ENCODE measurements at places on chromosomes 7 and 10.
A peak's percentile ranks its signal among the peaks of the same experiment; 100 is the strongest.

DNA sequence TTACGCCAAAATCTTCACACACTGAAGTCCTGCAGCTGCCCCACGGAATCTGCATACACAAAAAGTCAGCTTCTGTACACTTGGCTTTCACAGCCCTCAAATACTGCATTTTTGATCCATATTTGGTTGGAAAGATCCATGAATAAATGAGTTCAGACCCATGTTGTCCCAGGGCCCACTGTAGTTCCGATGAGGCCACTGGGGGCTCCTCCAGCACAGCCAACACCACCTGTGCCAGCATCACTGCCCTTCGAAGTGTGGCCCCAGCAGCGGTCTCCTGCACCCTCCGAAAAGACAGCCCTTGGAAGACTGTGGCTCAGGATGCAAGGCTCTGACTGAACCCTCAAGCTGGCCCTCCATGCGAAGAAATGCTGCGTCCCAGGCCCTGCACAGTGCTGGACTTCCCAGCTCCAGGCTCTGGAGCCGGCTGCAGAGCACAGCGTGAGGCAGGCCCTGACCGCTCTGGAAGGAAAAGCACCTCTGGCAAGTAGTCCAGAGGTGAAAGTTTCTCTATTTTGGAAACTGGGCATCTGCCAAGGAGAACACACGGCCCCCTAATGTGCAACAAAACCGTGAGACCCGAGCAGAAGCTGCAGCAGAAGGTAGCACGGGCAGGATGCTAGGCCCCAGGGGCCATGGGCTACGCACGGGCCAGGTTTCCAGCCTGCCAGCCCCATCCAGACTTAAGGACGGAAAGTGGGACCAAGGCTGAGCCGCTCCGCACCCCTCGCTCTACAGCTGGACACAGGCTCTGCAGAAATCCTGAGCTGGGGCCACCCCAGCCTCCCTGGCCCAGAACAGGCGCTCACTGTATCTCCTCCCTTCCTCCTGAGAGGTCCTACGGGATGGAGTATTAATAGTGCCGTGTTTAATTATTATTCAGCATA lies 62.6 kb downstream of the PTPRN2 start:
- no peak for DNase-seq

GRCh38 chr7:107972941-107973376 lies 30.0 kb downstream of the LAMB1 start:
- DNase-seq: no peak

GRCh38 chr10:69222157-69223027 lies 2.3 kb downstream of the HKDC1 start:
- peak; percentile 92 for DNase-seq

- no peak for DNase-seq
Measured at GRCh38 chr10:52248697-52249306, 65.3 kb upstream of the DKK1 start.

GRCh38 chr10:48526846-48527505 lies 77.9 kb downstream of the ARHGAP22 start:
- DNase-seq: no peak

- no peak for DNase-seq
Measured at GRCh38 chr10:29470355-29470705, 164.4 kb downstream of the SVIL start.

DNA sequence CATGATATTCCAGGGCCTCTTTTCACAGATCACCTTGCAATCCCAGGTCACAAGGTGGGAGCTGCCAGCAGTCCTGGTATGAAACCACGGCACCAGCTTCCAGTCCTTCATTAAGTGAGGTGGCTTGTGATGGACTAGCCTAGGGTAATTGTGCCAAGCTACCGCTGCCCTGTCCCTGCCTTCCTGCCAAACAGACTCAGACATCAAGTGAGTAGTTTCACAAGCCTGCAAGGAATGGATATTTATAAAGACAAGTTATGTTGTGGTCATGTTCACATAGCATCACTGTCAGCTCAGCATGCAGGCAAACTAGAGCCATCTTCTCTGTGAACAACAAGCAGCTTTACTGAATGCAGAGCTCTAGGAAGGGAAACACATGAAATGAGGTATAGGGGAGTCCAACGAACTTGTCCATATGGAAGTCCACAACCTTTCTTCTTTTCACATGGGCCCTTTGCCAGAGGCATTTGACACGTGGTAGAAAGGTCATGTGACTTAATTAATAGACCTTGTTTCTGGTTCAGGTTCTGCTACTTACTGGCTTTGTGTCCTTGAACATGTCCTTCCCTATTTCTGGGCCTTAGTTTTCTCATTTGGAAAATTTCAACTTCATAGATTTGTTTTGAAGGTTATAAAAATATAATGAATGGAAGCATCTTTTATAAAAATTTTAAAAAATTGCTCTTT lies 1061.2 kb downstream of the KCNMA1 start:
- DNase-seq: no peak

DNA sequence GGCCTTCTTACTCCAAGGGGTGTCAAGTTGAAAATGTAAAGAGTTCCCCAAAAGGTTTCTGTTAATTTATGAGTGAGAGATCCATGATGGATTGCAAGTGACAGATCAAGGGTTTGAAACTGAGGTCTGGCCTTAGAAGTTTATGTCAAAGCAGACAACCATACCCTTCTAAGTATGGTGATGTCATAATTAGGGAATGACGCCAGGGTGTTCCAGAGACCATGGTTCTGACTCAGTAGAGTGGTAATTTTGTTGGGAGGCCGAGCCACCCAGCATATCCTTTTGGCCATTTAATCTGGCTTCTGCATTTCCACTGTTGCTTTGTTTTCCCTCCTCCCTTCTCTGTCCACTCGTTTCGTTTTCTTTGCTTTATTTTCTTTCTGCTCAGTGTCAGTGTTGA lies 2.7 kb downstream of the TRUB1 start:
- no peak for DNase-seq

- no peak for DNase-seq
Measured at GRCh38 chr10:78720091-78720490, 348.7 kb upstream of the ZMIZ1 start.

- DNase-seq: no peak
Measured at GRCh38 chr7:44748948-44749731, 493 bp downstream of the ZMIZ2 start.

DNA sequence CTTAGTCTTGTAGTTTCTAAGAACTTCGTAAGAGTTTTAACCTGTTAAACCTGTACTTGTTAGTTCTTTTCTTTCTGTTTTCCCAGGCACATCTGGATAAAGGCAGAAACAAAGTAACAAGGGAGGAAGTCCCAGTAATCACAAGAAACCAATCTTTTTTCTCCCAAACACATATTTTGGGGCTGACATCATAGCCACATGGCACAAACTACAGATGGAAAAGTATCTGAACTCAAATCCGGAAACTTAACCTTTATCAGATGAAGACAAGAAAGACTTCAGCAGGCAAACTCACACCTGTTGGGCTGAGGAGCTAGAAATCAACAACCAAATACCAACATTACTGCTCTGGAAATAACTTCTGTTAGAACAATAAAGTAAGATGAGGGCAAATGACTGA lies 67.1 kb downstream of the CUBN start:
- DNase-seq: no peak

DNA sequence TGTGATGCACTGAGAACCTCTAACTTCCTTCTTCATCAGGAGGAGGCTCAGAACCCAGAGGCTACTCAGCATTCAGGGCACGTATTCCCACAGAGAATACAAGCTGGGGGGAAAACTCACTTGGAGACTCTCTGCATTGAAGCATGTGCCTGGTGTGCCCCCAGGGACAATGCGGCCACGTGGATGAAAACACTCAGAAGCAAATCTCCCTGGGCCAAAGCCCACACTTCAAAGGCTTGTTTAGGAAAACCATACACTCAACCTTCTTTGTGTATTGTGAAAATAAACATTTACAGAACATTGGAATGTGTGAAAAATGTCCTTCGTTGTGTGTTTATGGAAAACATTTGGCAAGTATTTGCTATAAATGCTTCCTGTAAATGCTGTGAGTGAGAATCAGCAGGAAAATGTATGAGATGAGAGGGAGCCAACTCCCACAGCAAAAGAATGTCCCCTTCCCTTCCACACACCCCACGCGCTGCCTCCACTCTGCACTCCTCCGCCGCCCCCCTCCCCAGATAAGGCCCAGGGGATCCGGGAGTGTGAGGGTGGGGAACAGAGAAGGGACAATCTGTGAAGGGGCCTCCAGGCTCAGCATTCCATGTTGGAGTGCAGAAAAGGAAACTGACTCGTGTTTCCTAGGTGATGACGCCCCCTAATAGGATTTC lies 339.5 kb downstream of the ELMO1 start:
- no peak for DNase-seq

- DNase-seq: peak; percentile 40
Measured at GRCh38 chr7:8724080-8724718, 290.8 kb downstream of the NXPH1 start.

GRCh38 chr10:87660484-87661133 lies 931 bp downstream of the PAPSS2 start:
- no peak for DNase-seq

DNA sequence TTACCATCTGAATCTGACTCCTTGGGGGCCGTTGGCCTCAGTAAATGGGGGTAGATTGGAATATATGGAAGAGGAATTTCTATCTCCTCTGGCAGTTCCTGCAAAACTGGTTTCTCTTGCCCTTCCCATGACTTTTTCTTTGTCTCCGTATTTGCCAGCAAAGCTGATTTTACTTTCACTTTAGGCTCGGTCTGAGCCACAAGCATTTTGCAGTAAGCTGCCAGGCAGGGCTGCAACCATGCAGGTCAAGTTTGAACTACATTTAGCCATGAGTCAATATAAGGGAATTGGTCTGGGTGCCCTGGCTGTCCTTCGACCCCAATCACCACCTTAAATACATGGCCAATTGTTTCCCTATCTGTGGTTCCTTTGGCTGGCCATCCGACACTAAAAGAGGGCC lies 104.3 kb downstream of the TRIM24 start:
- no peak for DNase-seq

DNA sequence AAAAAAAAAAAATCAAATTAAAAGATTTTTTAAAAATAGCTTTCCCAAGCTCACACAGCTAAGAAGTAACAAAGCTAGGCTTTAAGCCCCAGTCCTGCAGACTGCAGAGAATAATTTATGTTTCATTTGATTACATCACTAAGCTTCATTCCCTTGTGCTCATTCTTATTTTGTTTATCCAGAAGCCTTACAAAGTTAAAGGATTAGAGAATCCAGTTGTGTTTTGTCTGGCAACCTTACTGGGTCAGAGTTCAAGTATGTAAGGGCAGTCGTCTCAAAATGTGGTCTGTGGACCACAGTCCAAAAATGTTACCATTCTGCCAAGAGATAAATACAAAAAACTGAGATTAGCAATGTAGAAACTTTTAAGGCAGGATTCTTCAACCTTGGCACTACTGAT lies 32.1 kb upstream of the EZH2 start:
- DNase-seq: no peak

DNA sequence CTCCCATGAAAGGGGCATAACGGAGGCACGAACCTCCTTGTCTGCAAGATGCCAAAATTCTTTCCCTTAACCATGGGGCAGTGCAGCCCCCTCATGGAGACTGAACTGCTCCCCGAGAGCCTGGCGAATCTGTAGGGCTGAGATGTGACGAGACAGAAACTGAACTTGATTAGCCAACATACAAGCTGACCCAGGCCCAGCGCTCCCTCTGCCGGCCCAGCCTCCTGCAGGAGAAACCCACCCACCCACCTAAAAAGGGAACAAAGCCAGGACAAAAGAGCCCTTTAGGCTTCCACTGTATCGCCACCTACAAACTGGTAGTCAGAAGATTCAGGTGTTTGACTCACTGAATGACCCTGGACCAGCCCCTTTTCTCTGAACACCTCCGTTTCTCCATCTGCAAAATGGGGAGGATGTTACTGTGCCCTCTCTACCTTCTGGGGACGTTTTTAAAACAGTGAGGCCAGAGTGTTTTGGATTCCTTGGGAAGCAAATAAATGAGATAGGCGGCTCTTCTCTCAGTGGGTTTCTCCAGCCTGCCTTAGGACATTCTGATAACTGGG lies 58.4 kb downstream of the C10orf105 start:
- no peak for DNase-seq

GRCh38 chr7:45601094-45601493 lies 26.9 kb downstream of the ADCY1 start:
- DNase-seq: no peak

GRCh38 chr10:13184730-13185514 lies 23.6 kb downstream of the MCM10 start:
- DNase-seq: no peak

DNA sequence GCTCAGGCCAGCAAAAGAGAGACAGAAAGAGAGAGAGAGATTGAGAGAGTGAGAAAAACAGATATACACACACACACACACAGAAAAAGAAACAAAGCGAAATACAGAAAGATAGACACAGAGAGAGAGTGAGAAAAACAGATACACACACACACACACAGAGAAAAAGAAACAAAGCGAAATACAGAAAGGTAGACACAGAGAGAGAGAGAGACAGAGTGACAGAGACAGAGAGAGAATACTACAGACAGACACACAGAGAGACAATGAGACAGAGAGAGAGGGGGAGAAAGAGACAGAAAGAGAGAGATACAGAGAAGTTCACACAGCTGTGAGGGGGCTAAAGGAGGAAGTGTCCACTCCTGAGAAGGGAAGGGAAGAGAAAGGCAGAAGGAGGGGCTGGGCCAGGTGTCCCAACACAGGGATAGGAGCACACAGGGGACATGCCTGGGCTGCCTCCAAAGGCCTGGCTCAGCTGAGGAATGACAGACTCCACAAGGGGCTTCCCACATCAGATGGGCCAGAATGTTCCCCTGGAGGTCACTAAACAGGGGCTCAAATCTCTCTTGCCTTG lies 4.3 kb downstream of the GCK start:
- DNase-seq: no peak

GRCh38 chr10:11081408-11081807 lies 63.7 kb downstream of the CELF2 start:
- DNase-seq: no peak

GRCh38 chr7:134191876-134192275 lies 64.7 kb downstream of the LRGUK start:
- DNase-seq: no peak

DNA sequence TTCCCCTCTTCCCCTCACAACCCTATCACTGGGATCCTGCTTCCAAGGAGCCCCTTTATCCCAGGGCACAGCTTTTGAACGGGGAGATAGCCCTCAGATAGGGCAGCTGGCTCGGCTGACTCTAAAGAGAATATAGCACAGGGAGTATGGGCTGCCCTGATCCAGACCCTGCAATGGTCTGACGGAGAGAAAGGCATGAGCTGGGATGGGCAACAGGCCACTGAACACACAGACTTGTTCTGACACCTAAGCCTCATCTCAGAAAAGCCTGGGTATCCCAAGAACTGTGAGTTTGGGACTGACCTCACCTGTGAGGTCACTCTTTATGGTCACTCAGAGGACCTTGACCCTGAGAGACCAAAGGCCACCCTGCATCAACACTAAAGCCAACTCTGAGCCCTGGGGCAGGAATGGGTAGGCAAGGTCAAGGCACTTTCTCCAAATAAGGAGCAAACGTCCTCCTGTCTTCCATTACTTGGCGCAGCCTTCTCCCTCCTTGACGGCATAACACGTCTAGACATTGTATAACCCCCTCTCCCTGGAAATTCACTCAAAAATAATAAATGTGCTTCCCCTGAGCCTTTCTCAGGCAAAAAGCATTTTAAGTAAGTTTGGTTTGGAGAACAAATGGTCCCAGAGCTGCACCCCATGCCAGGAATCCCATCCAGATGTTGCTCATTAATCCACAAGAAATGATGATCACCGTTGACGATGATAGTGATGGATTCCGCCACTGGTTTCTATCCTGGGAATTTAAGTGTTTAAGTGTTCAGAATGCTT lies 8.2 kb upstream of the LRRC18 start:
- DNase-seq: no peak

- DNase-seq: no peak
Measured at GRCh38 chr7:94247970-94248369, 146.7 kb upstream of the COL1A2 start.
